ENCODE measurements at places on chromosomes 16 and 17. TPM values are rescaled to one million over a fixed set of nuclear protein-coding genes. Genes with fewer than 3 reads are reported as not detected.

Gene TUBB3
- polyA plus RNA-seq, result 7.2 TPM

Gene SHISA9
- polyA plus RNA-seq, result 0.05 TPM

Gene DRC3
- polyA plus RNA-seq, result 4.3 TPM

Gene RPRML
- polyA plus RNA-seq, result 0.58 TPM

Gene NSF
- polyA plus RNA-seq, result 20.2 TPM

Gene CHTF18
- 15.0 TPM for polyA plus RNA-seq

Gene GAS2L2
- polyA plus RNA-seq, result not detected

Gene HS3ST3B1
- 4.7 TPM for polyA plus RNA-seq

Gene OR3A2
- 0.25 TPM for polyA plus RNA-seq

Gene ZNF423
- 28.4 TPM for polyA plus RNA-seq

Gene RHBDL3
- 1.6 TPM for polyA plus RNA-seq

Gene HBA2
- polyA plus RNA-seq, result 1,262 TPM

Gene CACNG3
- polyA plus RNA-seq, result not detected

Measured in muscle of back (tissue), 13 donors.